ENCODE measurements at places on chromosomes 13 and 19.

GRCh38 chr13:103799028-103799427 lies 732.8 kb upstream of the SLC10A2 start:
- no peak for DNase-seq

DNA sequence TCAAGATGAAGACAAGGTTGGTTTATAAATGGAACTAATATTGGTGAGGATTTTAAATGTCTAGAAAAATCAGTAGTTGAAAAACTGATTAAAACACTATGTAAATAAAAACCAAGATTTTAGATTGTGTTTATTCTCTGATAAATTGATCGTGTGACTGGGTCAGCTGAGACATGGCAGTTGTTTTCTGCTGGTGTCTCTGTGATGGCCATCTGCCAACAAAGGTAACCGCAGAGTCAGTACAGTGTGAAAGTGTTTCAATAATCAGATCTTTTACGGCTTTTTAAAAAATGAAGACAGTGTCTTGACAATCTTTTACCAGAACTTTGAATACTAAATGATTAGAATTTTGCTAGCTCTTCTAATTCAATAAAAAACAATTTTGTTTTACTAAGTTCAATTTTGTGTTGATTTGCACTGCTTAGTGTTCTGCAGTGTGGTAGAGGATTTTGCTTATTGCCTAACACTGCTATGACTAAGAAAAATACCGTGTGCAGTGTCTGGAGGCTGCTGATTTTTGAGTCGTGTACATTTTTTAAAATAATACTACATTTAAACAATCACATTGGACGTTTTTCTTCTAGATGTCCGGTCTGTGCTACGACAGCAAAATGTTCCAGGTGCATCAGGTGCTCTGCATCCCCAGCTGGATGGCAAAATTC lies 32.7 kb upstream of the GPR183 start:
- no peak for DNase-seq

GRCh38 chr19:7295912-7296536 lies 1.8 kb upstream of the INSR start:
- no peak for DNase-seq

DNA sequence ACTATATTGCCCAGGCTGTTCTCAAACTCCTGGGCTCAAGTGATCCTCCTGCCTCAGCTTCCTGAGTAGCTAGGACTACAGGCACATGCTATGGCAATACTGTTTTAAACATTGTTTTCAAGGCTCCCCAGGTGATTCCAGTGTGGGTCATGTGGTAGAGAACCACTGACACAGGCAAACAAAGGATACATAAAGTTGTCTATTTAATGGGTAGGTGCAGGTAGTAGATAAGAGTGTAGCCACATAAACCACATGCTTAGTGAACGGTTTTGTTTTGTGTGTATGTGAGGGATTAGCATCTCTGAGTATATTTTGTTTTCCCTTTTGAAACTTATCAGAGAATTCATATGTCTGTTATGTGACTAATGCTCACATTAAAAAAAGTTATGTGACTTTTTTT lies 36.7 kb downstream of the USPL1 start:
- no peak for DNase-seq

GRCh38 chr13:32098272-32098671 lies 66.7 kb downstream of the FRY start:
- DNase-seq = no peak

- DNase-seq = no peak
Measured at GRCh38 chr19:1935484-1936208, 5.3 kb upstream of the CSNK1G2 start.

GRCh38 chr13:73440296-73440895 lies 381.6 kb downstream of the KLF5 start:
- no peak for DNase-seq

DNA sequence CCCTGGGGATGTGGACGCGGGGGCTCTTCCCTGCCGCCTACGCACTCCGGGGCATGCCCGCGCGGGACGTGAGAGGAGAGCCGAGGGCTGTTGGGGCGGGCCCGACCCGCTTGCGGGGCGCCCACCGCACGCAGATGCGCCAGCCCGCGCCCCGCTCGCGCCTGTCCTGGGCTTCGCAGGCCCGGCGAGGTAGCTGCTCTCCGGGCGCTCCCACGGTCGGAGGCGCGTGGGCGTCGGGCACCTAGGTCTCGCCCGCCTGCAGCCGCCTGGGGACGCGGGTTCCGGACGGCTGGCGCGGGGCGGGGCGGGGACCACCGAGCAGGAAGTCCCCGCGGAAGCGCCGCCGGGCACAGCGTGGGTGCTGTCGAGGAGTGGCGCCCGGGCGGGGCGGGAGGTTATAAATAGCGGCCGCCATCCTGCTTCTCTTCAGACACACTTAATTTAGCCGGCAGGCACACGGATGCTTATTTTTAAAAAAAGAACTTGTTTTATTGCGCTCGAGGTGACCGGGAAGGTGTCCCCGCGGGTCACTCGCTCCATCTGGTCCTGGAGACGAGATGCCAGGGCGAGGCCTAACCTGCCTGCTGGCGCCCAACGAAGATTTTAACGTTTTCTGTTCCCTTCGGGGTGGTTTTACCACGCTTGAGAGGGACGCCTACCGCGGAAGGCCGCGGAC lies 561 bp upstream of the GJA3 start:
- DNase-seq = peak; percentile 22

GRCh38 chr19:18993115-18993514 lies 40.2 kb downstream of the SUGP2 start:
- no peak for DNase-seq

GRCh38 chr13:29758531-29759114 lies 91.8 kb downstream of the UBL3 start:
- DNase-seq = peak; percentile 34

DNA sequence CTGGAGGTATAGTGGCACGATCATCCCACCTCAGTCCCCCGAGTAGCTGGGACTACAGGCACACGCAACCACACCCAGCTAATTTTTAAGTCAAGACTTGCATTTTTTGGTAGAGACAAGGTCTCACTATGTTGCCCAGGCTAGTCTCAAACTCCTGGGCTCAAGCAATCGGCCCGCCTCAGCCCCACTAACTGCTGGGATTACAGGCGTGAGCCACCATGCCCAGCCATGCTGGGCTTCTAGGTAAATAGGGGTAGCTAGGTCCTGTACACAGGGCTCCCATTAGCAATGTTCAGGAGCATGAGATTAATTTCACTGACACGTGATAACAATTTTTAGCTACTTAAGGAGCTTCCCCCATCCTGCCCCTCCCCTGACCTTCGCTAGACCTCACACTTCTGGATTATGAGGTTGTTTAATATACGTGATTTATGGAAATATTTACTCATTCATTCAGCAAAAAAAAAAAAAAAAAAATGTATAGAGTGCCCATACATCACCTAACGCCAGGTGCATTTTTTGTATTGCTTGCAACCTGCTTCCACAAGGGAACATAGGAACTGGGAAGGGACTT lies 19.2 kb downstream of the TMEM272 start:
- no peak for DNase-seq

- DNase-seq = no peak
Measured at GRCh38 chr13:31793246-31793645, 53.9 kb downstream of the RXFP2 start.

DNA sequence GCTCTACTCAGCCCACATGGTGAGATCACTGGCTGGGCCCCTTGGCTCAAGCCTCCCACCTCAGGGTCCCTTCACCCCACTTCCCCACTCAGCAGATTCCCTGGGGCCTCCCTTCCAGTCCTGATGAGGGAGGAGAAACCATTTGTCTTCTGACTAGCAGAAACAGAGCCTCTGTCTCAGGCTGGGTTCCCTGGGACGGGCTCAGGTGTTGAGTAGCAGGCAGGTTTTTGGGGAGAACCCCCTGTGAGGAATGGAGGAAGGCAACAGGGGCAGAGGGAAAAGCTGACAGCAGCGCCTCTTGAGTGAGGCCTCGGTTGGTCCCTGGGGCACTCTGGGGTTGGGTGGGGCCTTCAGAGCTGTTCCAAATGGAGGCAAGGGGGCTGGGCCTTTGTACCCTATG lies 452.2 kb downstream of the TSHZ3 start:
- no peak for DNase-seq

GRCh38 chr13:71967990-71968389 lies 101.0 kb upstream of the DACH1 start:
- DNase-seq = no peak
